ENCODE measurements at places on chromosomes 11 and 22.

DNA sequence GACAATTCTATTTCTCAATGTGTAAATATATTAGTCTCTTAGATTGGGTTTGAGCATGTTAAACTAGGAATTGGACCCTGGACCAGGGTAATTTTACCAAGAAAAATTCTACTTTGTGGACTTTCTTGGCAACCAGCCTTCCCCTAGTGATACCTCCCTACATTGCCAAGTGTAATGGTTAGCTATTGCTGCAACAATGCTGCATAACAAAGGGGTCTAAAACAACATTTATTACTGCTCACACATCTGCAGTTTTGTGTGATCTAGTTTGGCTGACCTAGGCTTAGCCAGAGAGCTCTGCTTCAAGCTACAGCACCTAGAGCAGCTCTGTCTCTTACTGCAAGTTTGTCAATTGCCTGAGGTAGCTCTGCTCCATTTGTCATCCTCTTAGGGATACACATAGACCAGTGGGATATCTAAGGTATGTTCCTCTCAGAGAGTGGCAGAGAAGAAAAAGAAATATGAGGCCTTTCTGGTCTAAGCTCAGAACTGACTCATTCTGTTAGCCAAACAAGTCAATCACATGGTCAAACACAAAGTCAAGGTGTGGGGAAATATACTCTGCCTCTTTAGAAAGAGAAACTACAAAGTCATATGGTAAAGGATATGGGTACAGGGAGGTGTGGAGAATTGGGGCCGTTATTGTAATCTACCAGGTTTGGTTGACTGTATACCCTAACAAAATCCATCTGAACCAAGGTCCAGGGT, 2.0 kb upstream of the LAYN start:
- no peak for DNase-seq

- DNase-seq: no peak
These were observed 119.9 kb downstream of the MIAT start for GRCh38 chr22:26777156-26777801.

- DNase-seq: no peak
These were observed 27.2 kb downstream of the TMPRSS6 start for GRCh38 chr22:37082251-37082873.

DNA sequence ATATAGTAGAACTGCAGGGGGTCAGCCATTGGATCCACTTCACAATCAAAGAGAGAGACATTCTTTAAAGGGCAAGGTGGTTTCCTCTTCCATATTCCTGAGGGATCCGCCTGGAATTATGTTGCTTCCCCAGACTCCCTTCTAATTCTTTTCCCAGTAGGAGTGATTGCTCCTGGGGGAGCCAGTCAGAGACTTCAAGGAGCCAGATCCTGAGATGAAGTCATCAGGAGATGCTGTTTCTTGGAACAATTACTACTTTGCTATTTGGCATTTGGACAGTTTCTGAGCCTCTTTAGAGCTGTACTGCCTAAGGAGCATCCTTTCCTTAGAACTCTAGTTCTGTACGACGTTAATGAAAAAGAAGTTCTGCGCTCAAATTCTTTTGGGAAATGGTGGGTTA, 1.9 kb upstream of the OR9Q2 start:
- no peak for DNase-seq

GRCh38 chr22:32617271-32617670, 142.7 kb downstream of the FBXO7 start:
- DNase-seq: no peak

DNA sequence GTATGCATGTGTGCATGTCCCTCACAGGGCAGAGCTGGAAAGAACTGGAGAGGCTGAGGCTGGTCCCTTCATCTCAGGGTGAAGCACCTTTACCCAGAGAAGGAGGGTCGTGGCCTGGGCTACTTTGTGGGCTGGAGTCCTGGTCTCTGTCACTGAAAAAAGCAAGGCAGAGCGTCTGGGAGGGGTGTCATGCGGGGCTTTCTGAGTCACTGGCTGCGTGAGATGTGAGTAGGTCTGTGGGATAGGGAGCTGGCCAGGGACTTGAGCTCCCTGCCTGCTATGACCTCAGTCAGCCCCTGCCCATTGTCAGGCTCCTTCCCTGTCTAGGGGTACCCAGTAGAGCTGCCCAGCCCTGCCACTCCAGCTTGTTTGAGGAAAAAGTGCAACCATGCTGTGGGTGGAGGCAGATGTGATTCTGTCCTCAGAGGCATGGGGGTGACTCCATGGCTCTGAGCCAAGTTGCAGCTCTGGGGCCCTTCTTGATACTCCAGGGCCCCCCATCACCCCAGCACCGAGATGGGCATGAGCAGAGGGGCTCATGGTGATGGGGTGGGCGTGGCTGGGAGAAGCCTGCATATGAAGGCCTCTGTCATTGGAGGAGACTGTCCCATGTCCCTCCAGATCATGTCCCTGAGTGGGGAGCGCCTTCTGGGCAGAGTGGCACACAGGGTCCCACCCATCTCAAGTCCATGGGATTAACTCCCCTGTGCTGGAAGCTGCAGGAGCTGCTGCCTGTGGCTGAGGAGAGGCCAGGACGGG, 27.8 kb downstream of the KCNQ1 start:
- no peak for DNase-seq

DNA sequence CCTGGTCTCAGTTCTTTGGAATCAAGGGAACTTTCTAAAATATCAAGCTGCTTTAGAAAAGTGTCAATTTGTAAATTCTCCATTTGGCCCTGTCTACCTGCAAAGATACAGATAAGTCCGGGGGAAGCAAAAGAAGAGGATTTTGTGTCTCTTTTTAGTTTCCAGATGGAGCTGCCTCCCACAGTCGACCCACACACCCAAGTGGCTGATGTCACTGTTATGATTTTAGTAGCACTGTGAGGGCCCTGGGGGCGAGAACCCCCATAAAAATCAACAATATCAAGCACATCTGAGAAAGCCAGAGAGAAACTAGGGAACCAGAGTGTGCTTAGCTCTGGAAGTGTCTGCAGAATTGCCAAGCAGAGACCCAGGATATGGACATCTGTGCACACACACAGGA, 212.7 kb downstream of the LARGE1 start:
- no peak for DNase-seq

DNA sequence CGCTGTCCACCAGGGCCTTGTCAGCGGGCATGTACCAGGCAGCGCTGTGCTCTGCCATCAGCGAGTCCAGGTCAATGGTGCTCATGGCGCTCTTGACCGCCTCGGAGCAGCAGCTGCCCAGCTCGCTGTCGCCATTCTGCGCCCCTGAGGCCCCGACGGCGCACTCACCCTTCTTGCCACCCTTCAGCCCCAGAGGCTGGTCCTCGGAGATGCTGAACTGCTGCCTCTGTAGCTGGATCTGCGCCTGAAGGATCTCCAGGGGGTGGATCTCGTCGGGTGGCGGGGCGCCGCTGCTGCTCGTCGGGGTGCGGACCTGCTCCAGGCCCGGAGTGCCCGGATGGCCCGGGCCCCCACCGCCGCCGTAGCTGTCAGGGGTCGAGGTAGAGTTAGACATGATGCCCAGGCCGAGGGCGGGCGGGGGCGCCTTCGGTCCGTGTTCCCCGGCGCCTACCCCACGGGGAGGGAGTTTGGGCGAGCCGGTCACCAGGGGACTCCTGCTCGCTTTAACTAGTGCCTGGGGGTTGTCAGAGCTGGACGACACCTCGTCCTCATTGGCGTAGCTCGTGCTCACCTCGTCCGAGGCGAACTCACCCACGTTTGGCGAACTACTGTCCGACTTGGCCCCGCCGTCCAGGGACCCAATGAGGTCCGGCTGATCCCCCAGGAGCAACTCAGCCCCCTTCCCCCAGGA, 4.6 kb downstream of the MN1 start:
- DNase-seq: no peak

- DNase-seq: no peak
These were observed 103.5 kb upstream of the BMAL1 start for GRCh38 chr11:13174090-13174489.

DNA sequence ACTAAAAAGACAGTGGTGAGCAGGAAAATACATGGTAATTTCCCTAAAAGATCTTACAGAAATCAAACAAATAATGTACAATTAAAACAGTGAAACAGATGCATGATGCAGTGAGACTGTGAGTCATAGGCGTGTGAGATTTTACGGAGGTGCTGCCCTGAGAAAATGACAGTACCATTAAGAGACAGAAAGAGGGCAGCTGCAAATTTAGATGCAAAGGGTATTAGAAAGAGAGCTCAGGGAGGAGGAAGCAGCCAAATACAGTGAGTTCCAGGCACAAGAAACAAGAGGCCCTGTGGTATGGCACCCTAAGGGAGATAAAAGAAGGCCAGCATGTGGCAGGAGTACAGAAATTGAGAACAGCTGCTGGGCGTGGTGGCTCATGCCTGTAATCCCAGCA, 88.5 kb upstream of the FIBIN start:
- no peak for DNase-seq

- no peak for DNase-seq
These were observed 227.1 kb upstream of the CCDC179 start for GRCh38 chr11:23087407-23087806.

DNA sequence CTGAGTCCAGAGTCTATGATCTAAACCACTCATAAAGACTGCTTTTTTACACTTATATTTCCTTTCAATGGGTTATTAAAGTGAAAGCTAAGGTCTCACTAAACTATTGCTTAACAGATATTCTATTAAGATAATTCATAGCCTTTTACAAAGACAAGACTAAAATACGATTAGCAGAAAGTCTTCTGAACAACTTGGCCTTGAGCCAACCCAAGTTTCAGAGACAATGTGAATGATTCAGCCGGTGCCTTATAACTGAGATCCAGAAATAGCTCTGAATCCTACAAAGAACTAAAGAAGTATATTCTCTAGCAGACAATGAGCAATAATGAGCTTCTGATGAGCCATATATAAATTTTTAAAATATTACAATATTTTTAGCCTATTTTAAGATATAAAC, 41.5 kb upstream of the CARD18 start:
- peak; percentile 22 for DNase-seq

DNA sequence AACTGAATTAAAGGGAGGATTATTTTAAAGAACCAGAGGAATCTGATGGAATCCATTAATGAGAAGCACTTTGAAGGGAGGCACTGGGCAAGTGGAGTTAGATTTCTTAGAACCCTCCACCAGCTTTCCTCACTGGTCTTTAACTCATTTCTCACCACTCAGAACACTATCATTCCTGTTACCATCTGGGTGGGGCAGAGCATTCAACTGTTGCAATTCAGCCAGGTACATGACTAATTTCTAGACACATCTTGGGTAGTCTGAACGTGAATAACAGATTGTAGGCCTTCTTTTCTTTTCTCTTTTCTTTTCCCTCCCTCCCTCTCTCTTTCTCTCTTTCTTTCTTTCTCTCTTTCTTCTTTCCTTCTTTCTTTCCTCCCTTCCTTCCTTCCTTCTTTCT, 15.5 kb upstream of the MMP1 start:
- DNase-seq: no peak

- DNase-seq: no peak
These were observed 21.6 kb upstream of the SLC22A12 start for GRCh38 chr11:64569300-64569970.

GRCh38 chr22:42912059-42912458, 55.0 kb upstream of the ARFGAP3 start:
- no peak for DNase-seq

- peak; percentile 16 for DNase-seq
These were observed 11.7 kb downstream of the RASD2 start for GRCh38 chr22:35552196-35552842.

- DNase-seq: no peak
These were observed at the start of gene NRIP3 for GRCh38 chr11:9003573-9004182. TSS of gene NRIP3 (minus strand) at chr11:9004001. CDS start at chr11:9003935, 66 bp downstream.

- DNase-seq: no peak
These were observed 934.9 kb downstream of the BRD1 start for GRCh38 chr22:48892578-48893287.

- no peak for DNase-seq
These were observed 484.2 kb upstream of the LRRC4C start for GRCh38 chr11:41943656-41944055.

GRCh38 chr11:22516111-22516510, 109.5 kb downstream of the FANCF start:
- no peak for DNase-seq

DNA sequence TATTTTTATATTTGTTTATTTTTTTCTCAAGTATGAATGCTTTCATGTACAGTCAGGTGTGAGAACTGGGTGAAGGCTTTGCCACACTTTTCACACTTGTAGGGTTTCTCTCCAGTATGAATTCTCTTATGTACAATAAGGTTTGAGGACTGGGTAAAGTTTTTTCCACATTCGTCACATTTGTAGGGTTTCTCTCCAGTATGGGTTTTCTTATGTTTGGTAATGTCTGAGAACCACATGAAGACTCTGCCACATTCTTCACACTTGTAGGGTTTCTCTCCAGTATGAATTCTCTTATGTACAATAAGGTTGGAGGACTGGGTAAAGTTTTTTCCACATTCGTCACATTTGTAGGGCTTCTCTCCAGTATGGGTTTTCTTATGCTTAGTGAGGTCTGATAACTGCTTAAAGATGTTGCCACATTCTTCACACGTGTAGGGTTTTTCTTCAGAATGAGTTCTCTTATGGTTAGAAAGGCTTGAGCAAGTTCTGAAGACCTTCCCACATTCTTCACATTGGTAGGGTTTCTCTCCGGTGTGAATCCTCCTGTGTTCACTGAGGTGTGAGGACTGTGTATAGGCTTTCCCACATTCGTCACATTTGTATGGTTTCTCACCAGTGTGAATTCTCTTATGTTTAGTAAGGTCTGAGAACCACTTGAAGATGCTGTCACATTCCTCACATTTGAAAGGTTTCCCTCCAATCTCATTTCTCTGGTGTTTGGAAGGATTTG, 19.7 kb downstream of the ZNF195 start:
- DNase-seq: no peak

DNA sequence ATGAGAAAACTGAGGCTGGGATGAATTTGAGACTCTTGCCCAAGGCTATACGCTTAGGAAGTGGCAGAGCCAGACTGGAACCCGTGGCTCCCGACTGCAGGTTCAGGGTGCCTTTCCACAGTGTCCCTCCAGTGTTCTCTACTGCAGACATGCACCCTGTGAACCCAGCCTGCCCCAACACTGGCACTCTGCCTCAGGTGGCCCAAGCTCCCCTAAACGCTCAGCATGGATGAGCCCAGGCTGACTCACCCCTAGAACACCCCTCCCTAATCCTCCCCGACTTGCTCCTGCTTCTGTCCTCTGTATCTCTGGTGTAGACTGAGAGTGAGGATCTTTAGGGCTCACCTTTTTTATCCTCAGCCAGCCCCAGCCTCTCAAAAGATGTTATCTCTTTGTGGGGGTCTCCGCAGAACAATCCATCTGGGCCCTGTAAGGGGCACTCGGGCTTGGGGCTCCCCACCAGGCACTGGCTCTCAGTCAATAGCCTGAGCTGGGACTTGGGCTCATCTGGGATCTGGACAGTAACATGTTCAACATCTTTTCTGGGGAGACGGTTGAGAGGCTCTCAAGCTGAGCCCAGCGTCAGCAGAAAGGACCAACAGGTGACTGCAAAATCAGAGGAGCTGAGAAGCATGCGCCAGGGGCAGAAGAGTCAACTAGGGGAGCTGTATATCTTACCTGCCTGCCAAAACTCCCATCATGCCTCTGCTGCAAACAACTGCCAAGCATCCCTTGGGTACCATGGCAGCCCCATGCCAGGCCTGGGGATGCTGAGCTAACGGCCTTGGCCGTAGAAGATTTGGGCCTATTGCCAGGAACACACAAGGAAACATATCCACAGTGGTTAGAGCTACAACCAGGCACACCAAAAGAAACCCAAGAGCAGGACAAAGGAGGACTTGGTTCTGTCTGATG, 176.2 kb downstream of the BUD13 start:
- no peak for DNase-seq

- DNase-seq: no peak
These were observed at the start of gene MYO18B for GRCh38 chr22:25741692-25742626. TSS of gene MYO18B (plus strand) at chr22:25742188. CDS start at chr22:25761093, 18,905 bp downstream.

- DNase-seq: no peak
These were observed 860.4 kb downstream of the OPCML start for GRCh38 chr11:132671851-132672370.
